ENCODE measurements at places on chromosomes 2 and 18.

DNA sequence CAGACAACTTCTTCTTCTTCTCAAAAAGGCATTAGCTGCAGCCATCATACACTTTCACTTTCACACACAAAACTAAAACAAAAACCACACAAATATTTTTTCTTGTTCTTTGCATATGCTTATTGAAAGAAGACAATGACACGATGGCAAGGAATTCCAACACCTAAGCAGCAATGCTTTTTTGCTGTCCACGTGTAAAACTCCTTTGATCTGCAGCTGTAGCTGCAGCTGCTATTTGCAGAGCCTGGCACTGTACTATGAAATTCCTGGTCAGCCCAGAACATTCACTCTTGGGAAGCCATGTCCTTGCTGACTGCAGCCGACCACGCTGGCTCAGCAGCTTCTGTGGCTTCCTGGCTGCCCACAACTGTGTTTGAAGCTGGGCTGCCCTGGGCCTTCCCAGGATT lies 316.2 kb downstream of the CDH2 start:
- DNase-seq: peak; percentile 66

GRCh38 chr2:25620077-25620476 lies 53.3 kb downstream of the DTNB start:
- no peak for DNase-seq

DNA sequence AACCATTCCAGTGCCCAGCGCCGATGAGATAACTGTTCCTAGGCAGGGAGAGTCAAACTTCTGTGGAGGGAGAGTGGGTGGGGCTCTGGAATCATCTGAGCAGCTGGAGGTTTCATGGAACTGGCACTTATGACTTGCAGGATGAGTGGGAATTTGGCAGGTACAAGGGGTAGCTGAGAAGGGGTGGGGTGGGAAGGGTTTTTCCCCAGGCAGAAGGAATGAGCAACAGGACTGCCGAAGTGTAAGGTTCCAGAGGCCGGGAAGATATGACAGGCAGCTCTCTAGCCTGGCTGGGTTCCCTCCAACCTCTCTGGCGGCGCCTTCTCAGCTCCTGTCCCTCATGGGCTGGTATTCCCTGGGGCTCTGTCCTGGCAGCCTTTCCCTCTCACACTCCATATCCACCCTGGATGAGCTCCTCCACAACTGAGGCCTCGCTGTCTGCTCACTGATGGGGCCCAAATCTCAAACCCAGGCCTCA lies 2.5 kb upstream of the TET3 start:
- no peak for DNase-seq

- DNase-seq: no peak
Measured at GRCh38 chr2:68272246-68272994, 20.1 kb upstream of the PPP3R1 start.

DNA sequence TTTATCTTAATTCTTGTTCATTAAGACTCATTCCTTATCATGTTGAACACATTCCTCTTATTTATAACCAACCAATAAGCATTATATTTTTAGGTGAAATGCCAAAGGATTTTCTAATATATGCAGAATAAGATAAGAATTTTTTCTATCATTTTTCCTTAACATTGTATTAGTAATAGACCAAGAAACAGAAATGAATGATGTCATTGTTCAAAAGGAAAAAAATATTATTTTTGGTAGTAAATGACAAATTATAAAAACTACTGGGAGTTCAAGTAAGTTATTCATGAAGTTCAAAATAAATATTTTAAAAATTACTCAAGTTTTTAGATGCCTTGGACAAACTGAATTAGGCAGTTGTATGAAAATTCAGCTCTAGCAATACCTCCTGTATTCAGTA lies 25.5 kb downstream of the DCAF17 start:
- DNase-seq: no peak

DNA sequence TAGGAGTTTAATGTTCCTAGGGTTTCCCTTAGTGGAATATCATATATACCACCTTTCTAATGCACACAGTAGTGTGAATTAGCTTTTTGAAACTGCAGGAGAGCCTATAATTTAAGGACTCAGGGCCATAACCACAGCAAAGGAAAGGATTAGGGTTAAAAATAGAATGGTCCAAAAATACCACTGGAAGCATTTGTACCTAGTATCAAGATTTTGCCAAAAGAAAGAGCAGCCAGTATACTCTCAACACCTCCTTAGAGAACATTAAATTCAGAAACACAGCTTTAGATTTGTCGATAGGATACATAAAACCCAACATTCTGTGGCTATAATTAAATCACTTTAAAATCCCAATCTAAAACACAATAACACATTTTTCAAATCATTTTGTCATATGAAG lies 634.9 kb downstream of the EPHA4 start:
- no peak for DNase-seq

DNA sequence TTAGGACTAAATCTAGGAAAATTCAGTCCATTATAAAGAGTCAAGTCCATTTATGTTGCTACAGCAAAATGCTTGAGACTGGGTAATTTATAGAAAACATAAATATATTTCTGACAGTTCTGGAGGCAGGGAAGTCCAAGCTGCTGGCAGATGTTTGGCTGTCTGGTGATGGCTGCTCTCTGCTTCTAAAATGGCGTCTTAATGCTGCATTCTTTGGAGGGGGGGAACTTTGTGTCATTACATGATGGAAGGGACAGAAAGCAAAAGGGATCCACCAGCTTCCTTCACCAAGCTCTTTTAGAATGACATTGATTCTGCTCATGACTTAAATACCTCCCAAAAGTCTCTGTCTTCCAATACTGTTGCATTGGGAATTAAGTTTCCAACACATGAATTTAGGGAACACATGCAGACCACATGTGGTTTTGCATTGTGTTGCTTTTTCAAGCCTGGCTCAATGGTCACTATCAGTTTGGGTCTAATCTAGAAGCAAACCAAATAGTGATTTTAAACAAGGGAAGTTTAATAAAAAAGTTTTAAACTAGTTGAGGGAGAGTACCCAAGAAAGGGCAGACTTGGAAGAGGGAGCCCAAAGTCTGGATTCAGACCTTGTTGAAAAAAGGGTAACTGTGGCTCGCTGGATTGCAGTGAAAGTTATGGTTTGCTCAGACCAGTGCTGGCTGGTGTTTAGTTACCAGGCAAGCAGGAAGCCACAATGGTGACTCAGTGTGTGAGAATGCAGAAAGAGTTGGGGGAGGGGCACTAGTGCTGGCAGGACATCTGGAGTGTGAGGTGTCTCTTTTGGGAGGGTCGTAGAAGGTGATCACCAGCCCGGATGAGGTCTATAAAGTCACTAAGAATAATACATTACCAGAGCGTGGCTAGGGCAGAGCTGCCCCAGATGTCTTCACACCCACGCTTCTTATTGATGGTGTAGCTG lies 30.8 kb downstream of the C18orf54 start:
- DNase-seq: no peak
